ENCODE measurements at places on chromosomes 1 and 21.

- no peak for DNase-seq
These were observed 93.4 kb upstream of the F3 start for GRCh38 chr1:94634977-94635416.

DNA sequence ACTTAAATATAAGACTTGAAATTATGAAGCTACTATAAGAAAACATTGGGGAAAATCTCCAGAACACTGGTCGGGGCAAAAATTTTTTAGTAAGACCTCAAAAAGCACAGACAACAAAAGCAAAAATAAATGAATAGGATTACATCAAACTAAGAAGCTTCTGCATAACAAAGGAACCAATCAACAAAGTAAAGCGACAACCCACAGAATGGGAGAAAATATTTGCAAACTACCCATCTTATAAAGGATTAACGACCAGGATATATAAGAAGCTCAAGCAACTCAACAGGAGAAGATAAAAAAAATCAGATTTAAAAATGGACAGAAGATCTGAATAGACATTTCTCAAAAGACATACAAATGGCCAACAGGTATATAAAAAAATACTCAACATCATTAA lies 19.1 kb downstream of the UCHL5 start:
- no peak for DNase-seq

- DNase-seq = no peak
These were observed 61.1 kb upstream of the HP1BP3 start for GRCh38 chr1:20848162-20848561.

GRCh38 chr21:42381347-42381984 lies 14.4 kb downstream of the TMPRSS3 start:
- peak; percentile 7 for DNase-seq

DNA sequence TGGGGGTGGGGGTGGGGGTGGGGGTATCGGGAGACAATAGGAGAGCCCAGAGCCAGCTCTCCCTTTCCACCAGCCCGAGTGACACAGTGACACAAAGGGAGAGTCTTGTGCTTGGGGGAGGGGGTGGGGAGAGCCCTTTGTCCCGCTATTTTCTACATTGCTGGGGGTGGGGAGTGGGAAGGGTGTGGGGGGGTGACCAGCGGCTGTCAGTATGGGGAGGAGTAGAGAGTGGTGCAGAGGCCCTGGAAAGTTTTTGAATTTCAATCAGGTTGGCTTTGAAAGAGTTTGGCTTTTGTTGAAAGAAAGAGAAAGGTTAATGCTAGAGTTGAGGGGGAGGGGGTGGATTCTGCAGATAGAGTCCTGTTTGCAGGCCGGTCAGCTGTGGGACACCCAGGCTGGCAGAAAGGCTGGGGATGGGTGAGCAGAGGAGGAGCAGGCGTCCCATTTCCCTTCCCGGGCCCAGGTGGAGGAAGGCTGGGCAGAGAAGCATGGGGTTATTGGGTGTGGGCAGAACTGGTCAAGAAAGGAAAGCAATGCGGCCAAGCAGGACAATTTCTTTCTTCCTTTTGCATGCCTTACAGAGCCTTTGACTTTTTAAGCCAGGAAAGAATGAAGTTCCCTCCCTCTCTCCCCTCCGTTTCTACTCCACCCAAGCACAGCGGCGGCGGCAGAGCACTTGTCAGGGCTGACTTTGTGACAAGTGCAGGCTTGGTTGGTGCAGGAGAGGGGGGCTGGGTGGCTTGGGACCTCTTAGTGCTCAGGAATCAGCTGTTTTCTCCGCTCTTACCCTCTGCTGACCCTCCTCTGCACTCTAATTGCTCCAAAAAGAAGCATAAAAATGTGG lies 96.2 kb downstream of the RNF220 start:
- DNase-seq = no peak

GRCh38 chr1:87044840-87045239 lies 130.4 kb downstream of the HS2ST1 start:
- no peak for DNase-seq

GRCh38 chr1:168863772-168864171 lies 134.8 kb upstream of the DPT start:
- DNase-seq = no peak

- no peak for DNase-seq
These were observed 53.3 kb downstream of the B3GALNT2 start for GRCh38 chr1:235450886-235451483.

GRCh38 chr1:230268371-230269170 lies 157.6 kb downstream of the PGBD5 start:
- peak; percentile 39 for DNase-seq
